Cortex of kidney (tissue), 1 donor: ENCODE measurements at places on chromosomes 13 and 19.

DNA sequence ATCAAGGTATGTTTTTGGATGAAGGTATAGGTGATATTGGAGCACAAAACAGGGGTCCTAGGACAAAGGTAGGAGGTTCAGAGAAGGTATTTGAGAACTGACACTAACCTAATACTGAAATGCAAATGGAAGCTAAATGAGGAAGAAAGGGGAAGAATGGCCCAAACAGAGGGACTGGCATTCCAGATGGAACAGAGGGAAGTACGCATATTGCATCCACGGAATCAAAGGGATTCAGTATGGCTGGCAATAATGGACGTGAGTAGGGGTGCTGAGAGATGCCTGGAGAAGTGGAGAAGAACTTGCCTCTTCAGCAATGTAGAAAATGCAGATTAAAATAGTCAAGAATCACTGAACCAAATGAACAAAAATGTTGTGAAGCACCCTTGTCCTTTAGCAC, 283.5 kb upstream of the DACH1 start:
- no peak for DNase-seq

DNA sequence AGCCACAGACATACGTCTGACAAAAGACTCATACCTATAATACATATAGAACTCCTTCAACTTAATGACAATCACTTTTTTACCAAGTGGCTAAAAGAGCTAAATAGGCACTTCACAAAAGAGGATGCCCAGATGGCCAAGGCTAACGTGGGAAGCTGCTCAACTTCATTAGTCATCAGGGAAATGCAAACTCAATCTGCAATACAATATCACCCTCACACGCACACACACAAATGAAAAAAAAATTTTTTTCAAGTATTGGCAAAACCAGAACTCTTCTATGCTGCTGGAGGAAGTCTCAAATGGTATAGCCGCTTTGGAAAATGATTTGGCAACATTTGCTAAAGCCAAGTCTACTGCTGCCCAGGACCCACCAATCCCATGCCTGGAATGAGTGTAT, 14.6 kb upstream of the DNMT1 start:
- DNase-seq = no peak

GRCh38 chr13:110944121-110944967, 29.5 kb upstream of the ANKRD10 start:
- no peak for DNase-seq

- no peak for DNase-seq
Observed at GRCh38 chr13:28117689-28118377, 17.5 kb upstream of the FLT3 start.

DNA sequence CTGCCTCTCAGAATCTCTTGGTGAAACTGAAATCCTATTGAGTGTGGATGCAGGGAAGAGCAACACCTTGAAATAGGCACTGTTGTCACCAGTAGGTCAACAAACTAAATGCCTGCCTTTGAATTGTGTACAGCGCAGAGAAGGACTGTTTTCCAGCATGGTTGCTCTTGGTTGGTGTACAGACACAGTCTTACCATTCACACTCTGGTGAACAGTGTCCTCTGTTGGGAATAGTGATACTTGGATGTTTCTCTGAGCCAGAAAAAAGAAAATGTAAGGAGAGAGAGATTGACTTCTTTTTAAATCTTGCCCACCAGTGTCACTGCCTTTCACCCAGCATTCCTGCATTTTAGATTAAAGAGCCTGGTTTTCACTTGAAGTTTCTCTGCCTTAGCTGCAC, 179.7 kb downstream of the STK24 start:
- no peak for DNase-seq

- no peak for DNase-seq
Observed at GRCh38 chr19:1407528-1408299, at the start of gene DAZAP1. Gene DAZAP1 (plus strand): TSS chr19:1407586. CDS start chr19:1407774, 188 bp downstream.

GRCh38 chr19:50628146-50628545, 11.5 kb downstream of the SYT3 start:
- no peak for DNase-seq

- DNase-seq = no peak
Observed at GRCh38 chr19:18193388-18194180, 566 bp downstream of the MPV17L2 start.

DNA sequence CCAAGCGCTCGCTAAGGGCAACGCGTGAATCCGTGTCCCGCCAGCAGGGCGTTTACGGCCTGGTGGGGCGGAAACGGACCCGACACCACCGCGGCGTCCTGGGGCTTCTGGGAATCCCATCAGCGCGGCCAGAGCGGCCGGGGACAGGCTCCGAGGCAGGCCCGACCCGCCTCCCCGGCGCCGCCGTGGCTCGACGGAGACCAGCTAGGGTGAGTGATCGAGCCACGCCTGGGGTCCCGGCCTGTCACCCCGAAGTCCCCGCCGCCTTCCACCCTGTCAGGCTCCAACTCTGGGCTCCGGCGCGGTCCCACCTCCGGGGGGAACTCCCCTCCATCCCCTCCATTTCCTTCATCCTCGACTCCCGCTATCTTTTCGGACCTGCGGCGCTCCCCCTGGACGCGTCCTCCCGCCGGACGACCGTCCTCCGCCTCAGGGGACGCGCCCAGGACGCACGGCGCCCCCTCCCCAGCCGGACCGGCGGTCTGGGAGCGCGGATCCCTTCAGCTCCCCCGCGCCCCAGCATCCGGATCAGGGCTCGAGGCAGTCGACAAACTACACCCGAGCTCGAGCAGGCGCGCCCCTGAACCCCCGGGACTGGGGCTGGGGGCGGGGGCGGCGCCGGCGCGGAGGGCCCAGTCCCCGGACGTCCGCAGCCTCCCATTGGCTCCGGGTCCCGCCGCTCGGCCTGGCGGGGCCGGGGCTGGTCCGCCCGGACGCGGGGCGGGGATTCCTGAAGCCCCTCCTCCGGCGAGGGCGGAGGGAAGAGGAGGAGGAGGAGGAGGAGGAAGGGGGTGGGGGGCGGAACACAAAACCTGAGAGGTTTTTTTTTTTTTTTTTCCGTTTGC, 638 bp upstream of the BICRA start:
- no peak for DNase-seq

GRCh38 chr19:11281356-11282049, 14.5 kb upstream of the TSPAN16 start:
- DNase-seq = no peak
